Cerebellar nuclear complex (tissue), 1 donor: ENCODE measurements at places on chromosomes 4 and X.

- DNase-seq = no peak
Measured at GRCh38 chrX:52977953-52978352, 19.6 kb upstream of the FAM156A start.

- DNase-seq = no peak
Measured at GRCh38 chr4:57065730-57066482, 44.3 kb downstream of the IGFBP7 start.

DNA sequence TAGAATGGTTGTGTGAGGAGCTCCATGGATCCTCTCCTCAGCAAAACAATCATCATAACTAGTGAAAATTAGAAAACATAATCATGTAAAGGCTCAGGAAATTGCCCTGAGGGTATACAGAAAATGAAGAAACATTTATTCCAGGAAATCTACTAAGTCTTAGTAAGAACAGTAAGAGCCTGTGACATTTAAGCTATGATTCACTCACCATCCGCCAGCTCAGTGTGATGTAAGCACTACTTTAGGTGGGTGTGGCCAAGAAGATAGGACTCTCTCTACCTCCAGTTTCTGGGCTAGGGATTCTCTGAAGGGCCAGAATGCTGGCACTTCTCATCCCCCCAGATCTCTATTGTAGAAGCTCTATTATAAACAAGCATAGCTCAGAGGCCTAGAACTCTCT, 147.5 kb downstream of the DLG3 start:
- DNase-seq = no peak

- no peak for DNase-seq
Measured at GRCh38 chr4:55820279-55820678, 689 bp downstream of the EXOC1L start.

DNA sequence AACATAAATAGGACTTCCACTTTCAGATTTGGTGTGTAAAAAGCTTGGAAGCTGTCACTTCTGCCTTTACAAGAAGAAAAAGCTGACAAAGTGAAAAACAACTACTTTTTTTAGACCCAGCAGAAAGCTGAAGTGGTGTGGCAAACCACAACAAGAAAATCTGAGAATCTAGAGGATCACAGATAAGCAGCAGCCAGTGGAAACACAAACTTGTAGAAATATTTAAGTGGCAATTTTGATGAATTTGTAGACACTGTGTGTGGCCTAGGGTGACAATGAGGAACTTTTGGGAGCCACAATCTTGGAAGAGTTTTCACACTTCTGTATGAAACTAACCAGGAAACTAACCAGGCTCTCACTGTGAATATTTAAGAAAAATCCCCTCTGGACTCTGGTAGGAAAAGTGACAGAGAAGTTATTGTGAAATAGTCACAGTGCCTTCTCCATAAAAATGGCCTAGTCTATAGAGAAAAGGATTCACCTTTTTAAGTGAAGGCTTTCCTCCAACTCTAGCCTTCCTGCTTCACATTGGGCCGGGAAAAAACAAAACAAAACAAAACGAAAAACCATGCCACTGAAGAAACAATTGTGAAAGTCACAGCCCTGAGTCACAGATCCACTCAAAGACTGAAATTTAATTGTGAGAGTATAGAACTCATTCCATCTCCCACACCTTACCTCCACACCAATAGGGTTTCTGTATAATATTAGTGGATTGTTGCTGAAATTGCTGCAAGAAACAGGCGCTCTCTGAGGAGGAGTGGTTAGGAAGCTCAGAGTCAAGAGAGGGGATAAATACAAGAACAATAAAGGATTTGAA, 26.7 kb upstream of the GUCY1A1 start:
- DNase-seq = no peak

- DNase-seq = no peak
Measured at GRCh38 chr4:188439641-188440311, 300.5 kb downstream of the TRIML1 start.

GRCh38 chr4:51855751-51856150, 12.8 kb downstream of the DCUN1D4 start:
- DNase-seq = no peak
